Osteoblast (primary cell): ENCODE measurements at places on chromosomes 13 and 19. TPM values are rescaled to one million over a fixed set of nuclear protein-coding genes. Genes with fewer than 3 reads are reported as not detected.

DNA sequence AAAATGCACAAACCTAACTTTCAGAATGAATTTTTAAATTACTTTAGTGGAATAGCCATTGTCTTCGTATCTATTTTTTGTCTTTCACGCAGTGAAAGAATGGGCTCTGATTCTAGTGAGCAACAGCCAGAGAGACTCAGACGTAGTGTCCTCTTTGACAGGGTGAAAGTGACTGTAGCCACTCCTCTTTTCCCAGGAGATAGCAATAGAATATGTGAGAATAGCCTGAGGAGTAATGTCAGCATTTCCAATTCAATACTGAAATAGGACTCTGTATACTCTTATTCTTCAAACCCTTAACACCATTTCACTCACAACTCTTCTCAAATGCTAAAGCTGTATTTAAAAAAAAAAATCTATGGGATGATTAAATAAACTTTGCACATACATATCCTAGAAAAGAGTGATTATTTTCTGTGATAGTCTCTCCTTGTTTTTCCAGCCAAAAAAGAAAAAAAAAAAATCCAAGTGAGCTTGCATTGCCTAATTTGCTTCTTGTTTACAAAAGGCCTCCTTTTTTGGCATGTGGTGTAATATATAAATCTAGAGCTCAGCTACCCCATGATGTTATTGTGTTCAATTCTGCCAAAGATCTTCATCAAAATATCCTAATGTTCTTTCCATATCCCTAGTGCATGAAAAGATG is 626.1 kb upstream of the SLITRK6 start:
- DNase-seq, result no peak

- DNase-seq, result no peak
Observed at GRCh38 chr19:29855087-29855486, 43.3 kb downstream of the CCNE1 start.

Gene MEF2B
- 0.29 and 0.36 TPM in 2 replicates for total RNA-seq

DNA sequence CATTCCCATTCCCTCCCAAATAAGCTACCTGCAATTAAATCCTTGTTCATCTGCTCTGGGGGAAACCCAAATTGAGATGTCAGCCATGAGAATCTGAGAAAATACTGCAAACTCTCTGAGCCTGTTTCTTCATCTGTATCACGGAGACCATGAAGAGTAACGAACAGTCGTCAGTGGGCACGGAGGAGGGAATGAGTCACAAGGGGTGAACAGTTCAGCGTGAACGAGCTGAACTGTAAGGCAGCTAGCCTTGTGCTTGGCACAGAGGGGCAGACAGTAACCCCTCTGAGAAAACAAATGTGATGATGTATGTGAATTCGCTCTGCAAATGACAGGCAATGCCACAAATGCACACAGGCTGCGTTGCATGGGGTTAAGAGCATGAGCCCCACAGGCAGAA is 288.7 kb downstream of the FOXO1 start:
- DNase-seq, result peak; percentile 93

Gene ADAMTSL5
- total RNA-seq, result 0.29 and 1.1 TPM in 2 replicates

GRCh38 chr13:76329866-76330580 is 556.2 kb downstream of the KCTD12 start:
- no peak for DNase-seq

DNA sequence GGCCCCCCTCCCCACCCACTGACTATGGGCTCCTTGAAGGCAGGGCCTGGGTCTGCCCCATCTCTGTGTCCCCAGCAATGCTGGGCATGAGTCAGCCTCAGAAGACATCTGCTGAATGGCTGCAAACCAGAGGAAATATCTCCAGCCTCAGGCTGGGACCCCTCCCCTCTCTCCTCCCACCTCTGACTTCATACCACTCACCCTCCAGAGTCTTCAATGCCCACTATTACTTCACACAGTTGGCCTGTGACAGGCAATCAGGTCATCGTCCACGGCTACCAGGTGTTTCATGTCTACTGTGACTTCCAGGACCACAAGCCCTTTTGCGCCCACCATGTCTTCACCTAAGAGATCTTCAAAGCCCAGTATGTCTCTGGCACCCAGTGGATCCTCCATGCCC is at the start of gene SRRM5:
Gene SRRM5 (plus strand): TSS at position 301 of the 400 bp plus-strand sequence. CDS start 34 bp downstream, at position 335.
- DNase-seq, result peak; percentile 23

- no peak for DNase-seq
Observed at GRCh38 chr13:21659087-21659486, 11.8 kb upstream of the FGF9 start.

Gene SULT2A1
- not detected in 2 replicates for total RNA-seq

DNA sequence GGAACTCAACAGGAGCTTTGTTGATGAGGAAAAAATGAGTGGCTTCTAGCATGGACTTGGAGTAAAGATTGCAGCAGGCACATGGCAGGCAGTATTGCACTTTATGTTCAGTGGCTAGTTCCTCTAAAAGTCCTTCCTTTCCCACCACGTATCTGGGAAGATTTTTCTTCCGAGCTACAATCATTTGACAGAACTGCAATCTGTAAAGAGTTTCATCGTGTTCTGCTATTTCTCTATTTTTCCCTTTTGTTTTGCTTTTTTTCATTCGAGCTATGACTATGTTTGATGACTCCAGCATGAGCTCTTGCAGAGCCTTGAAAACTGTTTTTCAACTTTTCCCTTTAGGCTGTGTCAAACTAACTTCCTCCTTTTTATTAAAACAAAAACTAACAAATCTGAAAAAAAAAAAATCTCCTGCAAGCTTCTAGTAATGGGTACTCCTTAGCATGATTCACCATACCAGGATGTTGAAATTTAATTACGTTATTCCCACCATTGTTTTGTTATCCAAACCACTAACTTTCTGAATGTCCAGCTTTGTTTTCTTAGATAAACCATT is 12.3 kb downstream of the CLDN10 start:
- DNase-seq, result peak; percentile 90
